Stimulated activated CD8-positive, alpha-beta memory T cell treated with anti-CD3 and anti-CD28 coated beads, Interleukin-7, amount 100 ng/mL, for 4 hours (primary cell): ENCODE measurements at places on chromosomes 4 and X.

GRCh38 chr4:165458471-165458870 is 79.7 kb downstream of the CPE start:
- DNase-seq = no peak

- no peak for DNase-seq
These were observed 20.6 kb downstream of the SLC39A8 start for GRCh38 chr4:102324730-102325129.

- no peak for DNase-seq
These were observed 16.0 kb downstream of the SLC9B2 start for GRCh38 chr4:103060453-103061148.

GRCh38 chrX:78106651-78106986 is 2.6 kb downstream of the PGK1 start:
- DNase-seq = no peak

GRCh38 chrX:10722851-10723250 is 102.5 kb upstream of the MID1 start:
- no peak for DNase-seq

DNA sequence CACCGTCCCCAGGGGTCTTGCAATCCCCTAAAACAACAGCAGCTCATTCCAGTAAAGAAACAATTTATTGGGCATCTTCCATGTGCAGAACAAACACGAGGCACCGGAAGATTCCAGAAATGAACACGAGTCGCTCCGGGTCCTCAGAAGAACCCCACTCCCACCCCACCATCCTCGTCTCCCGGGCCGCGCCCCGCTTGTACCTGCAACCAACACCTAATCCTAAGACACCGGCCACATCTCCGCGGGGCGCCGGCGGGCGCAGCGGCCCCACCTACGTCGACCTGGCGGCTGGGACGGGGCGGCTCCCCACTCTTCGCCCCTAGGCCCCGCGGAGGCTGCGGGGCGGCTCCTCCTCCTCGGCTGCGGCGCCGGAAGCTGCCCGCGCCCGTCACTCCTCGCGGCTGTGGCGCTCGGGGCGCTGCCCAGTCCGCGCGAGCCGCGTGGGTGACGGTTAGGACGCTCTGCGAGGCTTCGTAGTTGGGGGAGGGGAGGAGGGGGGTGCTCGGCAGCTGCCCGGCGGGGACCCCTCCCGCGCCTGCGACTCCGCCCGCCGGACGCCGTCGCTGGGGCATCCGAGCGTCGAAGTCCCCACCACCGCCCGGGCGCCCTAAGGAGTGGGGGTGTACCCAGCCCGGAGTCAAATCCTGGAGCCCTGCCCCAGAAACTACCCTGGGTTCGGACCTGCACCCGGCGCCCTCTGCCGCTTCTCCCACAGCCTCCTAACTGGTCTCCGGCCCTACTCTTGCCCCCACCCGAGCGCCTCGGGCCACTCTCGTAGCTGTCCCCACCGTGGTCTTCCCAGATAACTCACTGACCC is at the start of gene CCDC158:
Gene CCDC158 (minus strand): TSS at position 380 of the 820 bp plus-strand sequence. CDS start 17,934 bp downstream, outside the sequence.
- DNase-seq = no peak

GRCh38 chr4:42904986-42905385 is 12.5 kb downstream of the GRXCR1 start:
- no peak for DNase-seq
